ENCODE measurements at places on chromosomes 2 and 18.
A peak's percentile ranks its signal among the peaks of the same experiment; 100 is the strongest.

DNA sequence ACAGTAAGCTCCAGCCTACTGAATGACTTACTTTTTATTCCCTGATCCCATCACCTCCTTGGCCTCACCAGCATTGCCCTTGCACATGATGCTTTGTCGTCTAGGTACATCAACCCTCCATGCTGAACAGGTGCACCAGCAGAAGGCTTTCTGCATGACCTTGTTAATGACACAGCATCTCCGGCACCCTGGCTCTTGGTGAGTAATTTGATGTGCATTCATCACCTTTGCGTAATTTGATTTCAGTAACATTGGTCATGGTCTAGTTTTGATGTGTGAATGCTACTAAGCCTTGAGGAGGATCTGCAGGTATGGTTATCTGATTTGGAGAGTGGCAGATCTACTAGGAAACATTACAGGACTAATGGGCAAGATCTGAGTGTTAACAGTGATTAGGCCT lies 103.6 kb downstream of the STK39 start:
- no peak for DNase-seq

- peak; percentile 73 for DNase-seq
Measured at GRCh38 chr2:112794131-112794733, 9.9 kb upstream of the IL1A start.

GRCh38 chr2:175836361-175836760 lies 165.7 kb downstream of the LNPK start:
- DNase-seq, result no peak

- DNase-seq, result peak; percentile 82
Measured at GRCh38 chr2:96138179-96139145, at the start of gene ASTL. TSS of gene ASTL (minus strand) at chr2:96138502. CDS start at chr2:96138436, 66 bp downstream.

- DNase-seq, result no peak
Measured at GRCh38 chr18:4455113-4455811, at the start of gene DLGAP1. TSS of gene DLGAP1 (minus strand) at chr18:4455307.
